Stimulated activated CD4-positive, alpha-beta T cell treated with anti-CD3 and anti-CD28 coated beads, Interleukin-12 subunit alpha, Interleukin-12 subunit beta, amount 100 ng/mL, for 48 hours (primary cell): ENCODE measurements at places on chromosomes 7 and 10.

DNA sequence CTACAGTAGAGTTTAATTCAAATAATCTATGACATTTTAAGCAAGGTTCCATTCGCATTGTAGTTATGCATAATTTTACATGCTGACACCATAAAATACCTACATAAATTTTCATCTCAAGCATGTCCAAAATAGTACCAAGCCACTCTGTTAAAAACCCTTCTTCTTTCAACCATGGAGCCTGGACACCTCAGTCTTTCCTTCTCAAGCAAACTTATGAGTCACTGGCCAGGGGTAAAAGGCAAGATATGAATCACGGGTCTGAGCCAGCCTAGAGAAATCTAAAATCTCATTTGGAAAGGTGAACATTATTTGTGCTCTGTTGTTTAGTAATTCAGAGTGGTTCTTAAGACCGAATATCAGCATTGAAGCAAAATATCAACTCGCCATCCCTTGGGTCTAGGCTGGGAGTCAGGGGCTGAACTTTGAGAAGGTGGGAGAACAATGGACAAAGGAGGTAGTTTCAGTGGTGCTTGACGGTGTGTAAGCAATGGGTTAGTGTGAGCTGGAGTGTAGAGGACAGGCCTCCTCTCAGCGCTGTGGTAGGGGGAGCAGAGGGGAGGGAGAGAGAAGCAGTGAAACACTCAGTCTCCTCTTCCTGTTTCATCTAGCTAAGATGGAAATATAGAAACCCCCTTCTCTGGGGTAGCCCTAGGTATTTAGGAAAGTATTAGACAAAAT, 19.1 kb upstream of the GPAM start:
- DNase-seq = no peak

GRCh38 chr7:46742601-46743000, 821.5 kb upstream of the IGFBP3 start:
- no peak for DNase-seq

DNA sequence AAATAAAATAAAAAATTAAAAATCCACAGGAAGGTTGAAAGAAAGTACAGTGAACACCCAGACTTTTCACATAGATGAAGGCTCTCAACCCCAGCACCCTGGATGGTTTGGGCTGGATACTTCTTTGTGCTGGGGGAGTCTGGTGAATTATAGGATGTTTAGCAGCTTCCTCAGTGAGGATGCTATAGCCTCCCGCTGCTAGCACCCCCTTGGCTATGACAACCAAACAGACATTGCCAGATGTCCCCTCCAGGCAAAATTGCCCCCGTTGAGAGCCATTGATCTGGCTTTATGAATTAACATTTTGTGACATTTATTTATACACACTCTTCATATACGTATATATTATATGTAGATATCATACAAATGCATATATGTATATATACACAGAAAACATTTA, 21.6 kb downstream of the SMKR1 start:
- no peak for DNase-seq

DNA sequence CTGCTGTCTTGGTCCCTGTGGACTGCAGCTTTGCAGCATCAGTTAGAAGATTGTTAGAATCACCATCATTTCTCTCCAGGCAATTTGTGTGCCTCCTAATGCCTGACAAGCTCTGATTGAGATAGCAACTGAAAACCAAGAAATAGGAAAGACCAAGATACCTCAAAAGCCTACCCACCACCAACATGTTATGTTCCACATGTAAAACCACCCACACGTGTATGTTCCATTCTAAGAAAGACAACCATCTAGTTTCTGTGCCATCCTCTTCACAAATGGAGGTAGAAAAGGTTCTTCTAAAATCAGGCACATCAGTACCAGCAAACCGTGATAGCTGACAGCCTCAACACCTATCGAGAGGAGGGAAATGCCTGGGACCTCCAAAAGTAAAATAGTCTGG, 46.9 kb downstream of the TASOR2 start:
- DNase-seq = no peak

DNA sequence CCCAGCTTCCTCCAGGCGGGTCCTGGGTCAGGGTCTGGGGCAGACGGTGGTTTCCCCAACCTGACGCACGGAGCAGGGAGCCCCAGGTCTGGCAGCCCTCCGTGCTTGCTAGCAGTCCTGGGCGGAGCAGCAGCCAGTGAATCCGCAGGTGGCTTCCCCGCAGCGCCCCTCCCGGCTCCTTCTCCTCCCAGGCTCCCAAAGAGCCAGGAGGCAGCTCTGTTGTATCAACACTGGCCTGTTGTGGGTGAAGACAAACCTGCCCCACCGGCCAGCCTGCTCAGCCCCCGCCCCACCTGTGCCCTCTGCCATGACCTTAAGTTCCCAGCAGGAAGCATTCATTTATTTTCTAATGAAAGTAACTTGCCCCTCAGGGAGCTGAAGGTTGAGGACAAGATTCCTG, 24.0 kb upstream of the TMEM213 start:
- DNase-seq = no peak

- no peak for DNase-seq
Measured at GRCh38 chr10:130747946-130748345, 563.6 kb downstream of the TCERG1L start.

DNA sequence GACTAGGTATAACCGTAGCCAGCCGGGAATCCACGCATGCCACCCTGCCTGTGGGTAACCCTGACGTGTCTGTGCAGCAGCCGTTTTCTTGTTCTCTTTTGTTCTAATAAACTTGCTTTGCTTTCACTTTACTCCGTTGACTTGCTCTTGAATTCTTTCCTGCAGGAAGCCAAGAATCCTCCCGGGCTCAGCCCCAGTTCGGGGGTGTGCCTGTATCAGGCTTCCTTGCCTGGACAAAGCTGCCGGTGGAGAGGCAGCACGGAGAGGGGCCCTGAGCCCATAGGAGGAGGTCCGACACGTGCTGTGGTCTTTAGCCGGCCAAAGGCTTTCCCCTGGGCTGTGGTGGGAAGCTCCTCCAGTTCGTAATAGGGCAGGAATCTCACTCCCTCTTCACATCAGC, 256.5 kb upstream of the PPP2R2D start:
- DNase-seq = no peak

GRCh38 chr10:45461034-45461433, 87.0 kb downstream of the ALOX5 start:
- no peak for DNase-seq

DNA sequence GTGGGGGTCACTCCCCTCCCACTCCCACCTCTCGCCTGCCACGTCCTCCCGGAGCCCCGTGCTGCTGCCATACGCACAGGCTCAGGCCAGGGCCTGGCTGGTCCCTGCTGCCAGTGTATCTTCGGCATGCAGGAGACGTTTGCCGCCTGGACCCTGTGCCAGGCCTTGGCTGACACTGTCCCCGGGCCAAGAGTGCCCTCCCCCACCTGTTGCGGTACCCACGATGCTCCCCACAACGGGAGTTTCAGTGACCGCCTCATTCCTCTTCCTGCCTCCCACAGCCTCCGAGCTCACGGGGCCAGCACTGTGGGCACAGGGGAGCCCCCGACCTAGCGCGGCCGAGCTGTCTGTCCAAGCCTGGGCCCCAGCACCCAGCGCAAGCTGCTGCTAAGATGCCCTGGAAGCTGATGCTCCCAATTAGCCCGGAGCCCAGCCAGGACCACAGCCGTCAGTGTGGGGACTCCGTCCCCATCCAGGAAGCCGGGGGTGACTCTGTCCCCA, 7.4 kb downstream of the TTYH3 start:
- no peak for DNase-seq

DNA sequence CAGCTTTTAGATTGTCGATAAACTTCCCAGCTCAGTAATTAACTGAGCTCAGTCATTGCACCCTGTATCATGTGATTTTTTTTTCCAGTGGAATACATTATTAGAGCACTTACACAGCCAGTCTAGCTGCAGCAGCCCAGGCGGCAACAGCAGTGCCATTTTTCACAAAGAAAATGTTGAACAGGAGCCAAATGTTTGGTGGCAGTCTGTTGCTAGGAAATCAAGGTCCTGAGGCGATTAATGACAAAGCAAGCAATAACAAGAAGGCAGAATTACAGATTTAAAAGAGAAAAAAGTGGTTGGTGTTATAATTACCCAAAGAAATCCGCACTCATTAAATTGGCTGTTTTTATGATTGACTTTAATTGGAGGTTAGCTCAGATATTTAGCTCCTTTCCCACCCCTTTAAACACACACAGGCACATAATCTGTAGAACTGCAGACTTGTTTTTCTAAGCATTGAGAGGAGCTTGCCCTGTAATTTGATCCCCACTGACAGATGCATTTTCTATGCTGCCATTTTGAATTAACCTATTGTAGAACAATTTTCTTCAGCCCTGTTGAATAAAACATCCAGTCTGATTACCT, 267.4 kb downstream of the ADK start:
- DNase-seq = no peak

DNA sequence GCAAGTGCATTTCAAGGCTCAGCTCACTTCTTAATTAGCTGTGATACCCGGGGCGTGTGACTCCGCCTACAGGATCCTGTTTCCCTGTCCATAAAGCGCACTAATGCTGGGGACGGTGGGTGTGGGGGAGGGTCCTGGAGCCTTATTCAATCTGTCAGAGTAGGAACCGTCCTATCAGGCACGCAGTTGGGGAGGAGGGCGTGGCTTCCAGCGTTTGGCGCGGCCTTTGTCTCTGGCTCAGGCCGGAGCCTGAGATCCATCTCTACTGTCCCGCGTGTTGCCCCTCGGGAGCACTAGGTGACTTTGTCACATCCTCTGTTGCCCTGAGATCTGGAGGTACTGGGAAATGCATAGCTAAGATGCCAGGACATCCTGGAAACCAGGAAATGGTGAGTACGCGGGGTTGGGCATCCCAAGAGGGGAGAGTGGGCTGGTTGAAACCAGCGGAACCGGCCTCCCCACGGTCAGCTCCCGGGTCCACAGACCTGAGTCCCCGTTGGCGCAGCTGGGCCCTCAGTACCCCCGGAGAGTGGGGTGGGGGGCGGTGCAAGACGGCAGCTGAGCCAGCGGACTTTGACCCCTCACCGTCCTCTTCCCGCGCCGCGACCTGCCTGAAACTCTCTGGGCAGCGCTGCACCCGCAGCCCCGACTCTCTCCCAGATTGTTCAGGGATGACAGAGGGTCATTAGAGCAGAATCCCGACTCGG, 104.4 kb upstream of the ZNF92 start:
- peak; percentile 54 for DNase-seq

- peak; percentile 26 for DNase-seq
Measured at GRCh38 chr10:112981553-112981952, 31.5 kb downstream of the TCF7L2 start.

DNA sequence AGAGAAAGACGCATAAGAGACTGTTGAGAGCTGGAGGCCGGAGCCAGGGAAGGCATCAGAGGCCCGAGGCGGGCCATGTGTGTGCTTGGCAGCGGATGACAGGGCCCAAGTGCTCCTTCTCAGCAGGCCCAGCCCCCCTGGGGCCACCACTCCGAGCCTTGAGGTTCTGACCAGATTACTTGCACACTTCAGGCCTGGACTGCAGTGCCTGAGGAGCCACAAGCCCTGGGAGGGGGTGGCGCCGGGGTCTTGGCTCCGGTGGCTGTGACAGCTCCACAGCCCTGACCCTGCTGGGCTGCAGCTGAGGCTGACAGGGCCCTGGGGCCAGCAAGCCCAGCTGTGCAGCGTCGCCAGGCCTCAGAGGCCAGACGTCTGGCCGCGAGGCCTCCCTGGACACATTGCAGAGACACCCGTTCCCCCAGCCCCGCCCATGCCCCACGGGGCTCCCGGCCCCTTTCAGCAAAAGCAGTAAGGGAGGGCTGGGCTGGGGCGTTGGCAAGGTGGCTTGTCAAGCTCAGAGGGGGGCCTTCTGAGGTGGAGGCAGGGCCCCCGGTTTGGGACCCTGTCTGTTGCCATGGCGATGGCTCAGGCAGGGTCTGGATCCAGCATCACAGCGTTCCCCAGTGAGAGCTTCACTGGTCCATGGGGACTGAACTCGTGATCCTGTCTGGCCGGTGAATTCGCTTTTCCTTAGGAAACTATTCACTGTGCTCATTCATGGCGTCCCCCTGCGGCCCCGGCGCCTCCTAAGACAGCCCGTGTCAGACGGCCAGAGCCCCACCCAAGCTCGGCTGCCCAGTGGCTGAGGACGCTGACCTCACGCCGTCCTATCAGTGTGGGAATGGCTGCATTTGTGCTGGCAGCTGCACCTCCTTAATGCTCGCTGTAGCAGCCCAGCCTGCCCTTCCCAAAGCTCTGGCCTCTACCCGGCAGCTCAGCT, 5.7 kb downstream of the ELN start:
- no peak for DNase-seq

DNA sequence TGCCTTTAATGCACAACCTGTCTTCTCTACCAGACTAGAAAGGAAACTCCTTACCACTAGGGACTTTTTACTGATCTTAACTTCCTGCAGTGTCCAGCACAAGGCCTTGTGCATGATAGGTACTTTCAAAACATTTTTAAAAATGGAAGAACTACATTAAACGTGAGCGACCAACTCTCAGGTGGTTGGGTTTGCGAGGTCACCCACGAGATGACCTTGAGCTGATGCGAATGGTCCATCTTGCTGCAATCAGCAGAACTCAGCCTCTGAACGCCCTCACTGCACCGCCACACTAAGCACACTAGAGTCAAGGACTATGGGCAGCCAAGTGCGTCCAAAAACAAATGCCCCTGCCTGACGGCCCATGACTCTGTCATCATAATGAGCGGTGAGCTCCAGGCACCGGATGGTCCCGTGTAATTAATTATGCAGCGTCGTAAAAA, 34.9 kb upstream of the PTF1A start:
- no peak for DNase-seq

DNA sequence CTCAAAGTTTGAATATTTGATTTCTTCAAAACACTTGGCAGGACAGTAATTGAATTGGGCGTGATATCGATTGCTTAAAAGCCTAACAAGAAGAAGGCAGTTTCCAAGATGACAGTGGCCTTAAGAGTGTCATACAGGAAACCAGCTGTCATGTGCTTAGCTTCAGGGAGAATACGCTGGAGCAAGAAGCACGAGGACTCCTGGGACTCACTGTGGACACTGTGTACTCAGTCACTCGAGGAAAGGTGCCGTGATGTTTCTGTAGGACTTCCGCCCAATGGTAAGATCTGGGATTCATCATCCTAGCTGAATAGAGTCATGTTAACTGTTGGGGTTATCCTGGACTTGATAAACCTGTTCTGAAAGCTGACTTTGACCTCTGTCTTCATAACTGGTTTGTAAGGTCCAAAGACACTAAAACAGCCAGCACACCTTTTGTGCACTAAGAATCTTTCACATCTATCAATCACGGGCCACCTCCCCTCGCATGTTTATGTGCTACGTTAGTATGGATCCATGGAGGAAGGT, 113.5 kb downstream of the CELF2 start:
- no peak for DNase-seq

DNA sequence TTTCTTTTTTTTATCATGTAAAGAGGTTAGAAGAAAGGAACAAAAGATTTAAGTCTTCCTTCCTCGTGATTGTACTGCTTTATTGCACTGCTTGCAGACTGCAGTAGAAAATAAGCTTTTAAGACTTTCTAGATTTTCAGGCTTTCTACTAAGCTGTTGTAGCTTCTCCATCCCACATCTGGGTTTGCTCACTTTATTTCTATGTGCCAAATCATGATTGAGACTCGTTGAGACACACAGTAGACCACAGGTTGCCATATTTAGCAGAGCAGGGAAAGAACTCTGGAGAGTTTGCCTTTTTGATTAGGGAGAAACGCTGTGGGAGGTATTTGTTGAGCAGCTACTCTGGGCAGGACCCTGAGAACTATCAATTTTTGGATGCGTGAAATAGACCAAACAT, 89.2 kb upstream of the BTBD16 start:
- no peak for DNase-seq

GRCh38 chr7:28608731-28609130, 196.4 kb downstream of the CREB5 start:
- DNase-seq = no peak
